ENCODE measurements at places on chromosomes 6 and 20.

GRCh38 chr6:38350942-38351341 lies 288.8 kb downstream of the BTBD9 start:
- no peak for DNase-seq

DNA sequence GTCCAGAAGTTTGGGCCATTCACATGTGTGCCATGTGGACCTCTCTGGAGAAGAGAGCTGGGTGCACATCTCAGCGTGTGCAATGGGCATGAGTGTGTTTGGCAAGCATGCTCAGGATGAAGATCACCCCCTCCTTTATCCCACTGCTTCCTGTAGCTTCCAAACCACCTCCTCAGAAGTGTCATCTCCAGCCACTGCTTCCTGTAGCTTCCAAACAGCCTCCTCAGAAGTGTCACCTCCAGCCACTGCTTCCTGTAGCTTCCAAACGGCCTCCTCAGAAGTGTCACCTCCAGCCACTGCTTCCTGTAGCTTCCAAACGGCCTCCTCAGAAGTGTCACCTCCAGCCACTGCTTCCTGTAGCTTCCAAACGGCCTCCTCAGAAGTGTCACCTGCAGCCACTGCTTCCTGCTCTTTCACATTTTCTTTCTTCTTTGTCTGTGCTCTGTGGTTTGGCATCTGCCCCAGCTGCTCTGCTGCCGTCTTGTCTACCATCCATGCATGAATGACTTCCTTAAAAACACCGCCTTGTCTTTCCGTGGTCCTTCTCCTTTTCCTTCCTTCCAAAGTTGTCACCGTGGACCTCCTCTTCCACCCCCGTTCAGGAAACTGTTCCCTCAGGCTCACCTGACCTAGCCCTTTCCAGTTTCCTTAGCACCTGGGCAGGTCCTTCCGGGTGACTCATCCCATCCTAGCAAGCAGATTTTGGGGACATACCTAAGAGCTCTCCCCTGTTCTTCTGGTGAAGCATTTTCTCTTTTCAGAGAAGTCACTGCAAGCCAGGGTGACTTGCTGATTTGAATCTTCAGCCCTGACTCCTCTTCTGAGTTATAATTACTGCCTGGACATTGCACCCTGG lies 43.5 kb upstream of the TIAM2 start:
- DNase-seq: peak; percentile 41

DNA sequence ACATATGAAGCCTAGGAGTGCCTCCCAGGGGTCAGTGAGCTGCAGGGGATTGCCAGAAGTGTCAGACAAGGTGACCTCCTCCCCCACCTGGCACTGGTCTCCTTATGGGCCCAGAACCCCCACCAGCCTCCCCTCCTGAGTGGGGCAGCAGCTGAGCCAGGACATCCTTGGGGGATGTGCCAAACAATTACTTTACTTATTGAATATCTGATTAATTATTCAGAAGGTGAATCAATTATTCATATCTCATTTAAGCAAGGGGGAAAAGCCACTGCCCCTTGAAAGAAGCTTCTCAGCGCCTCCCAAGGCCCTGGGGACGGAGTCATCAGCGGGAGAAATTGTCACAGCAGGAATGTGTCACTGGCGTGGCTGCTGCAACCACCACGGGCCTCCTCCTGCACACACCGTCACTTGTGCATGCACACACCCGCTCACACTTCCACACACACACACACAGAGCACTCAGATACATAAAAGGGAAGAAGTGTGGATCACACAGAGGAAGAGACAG lies 123.4 kb upstream of the MAFB start:
- DNase-seq: no peak

GRCh38 chr20:50520222-50520880 lies 10.2 kb downstream of the PTPN1 start:
- DNase-seq: peak; percentile 61

- DNase-seq: no peak
Observed at GRCh38 chr6:11236076-11236750, 3.7 kb upstream of the NEDD9 start.

GRCh38 chr20:38170219-38170825 lies 5.3 kb upstream of the TGM2 start:
- DNase-seq: no peak

- no peak for DNase-seq
Observed at GRCh38 chr6:53825532-53826321, 30.9 kb downstream of the LRRC1 start.

DNA sequence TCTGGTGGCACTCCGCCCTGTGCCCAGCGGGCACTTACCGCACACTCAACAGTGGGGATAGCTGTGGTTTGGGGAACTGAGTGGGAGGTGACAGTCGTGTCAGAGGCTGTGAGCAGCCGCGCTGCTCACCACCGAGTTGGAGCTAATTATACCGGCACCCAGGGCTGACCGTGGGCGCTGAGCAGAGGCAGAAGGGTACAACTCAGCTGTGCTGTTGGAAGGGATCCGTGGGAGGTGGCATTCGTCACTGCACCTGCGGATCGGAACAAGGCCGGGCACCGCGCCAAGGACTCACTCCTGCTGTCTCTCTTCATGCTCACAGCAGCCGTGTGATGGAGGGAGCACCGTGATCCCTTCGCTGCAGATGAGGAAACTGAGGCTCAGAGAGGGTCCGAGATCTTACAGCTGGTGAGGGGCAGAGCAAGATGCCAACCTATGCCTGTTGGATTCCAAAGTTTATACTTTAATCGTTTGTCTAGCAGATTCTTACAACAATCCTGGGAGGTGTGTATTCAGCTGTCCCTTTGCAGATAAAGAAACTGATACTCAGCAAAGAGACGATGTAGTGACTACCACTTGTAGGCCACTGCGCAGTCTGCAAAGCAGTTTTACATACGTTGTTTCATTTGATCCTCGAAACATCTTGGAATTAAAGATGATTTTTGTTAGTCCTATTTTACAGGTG lies 713 bp upstream of the ELMO2 start:
- peak; percentile 69 for DNase-seq

- DNase-seq: peak; percentile 35
Observed at GRCh38 chr20:48007351-48007750, 222.1 kb upstream of the SULF2 start.

DNA sequence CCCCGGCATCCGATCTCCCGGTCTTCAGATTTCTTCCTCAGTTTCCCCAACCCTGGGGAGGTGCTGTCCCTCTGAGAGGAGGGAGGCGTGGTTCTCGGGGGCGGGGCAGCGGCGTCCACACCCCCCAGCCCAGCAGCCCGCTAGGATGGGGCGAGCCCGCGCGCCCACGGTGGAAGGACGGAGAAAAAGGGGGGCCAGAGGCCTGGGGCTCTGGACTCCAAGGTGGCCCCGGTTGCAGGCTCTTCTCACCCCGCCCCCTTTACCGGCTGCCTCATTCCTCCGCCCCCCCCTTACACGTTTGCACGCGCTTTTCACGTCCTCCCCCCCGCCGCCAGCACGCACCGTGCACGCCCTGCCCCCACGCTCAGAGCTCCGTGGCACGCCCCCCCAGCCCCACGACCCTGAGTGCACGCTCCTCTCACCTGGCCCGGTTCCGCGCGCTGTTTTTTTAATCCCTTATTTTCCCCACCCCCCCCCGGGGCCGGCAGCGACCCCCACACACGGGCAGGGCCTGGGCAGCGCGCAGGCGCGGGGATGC lies 402 bp downstream of the ZBTB12 start:
- DNase-seq: peak; percentile 82

DNA sequence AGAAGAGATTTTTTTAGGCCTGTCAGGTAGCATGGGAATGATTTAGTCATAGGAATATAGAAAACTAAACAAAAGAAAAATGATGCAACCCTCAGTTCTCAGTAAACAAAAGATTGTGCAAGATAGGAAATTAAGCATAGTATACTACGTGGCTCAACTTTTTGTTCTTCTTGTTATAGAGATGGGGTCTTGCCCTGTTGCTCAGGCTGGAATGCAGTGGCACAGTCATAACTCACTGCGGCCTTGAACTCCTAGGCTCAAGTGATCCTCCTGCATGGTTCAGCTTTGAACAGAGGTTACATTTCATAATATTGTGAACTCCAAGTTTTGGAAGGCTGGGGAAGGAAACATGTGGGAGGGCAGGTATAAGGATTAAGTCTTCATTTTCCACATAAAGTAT lies 28.5 kb downstream of the SLX4IP start:
- DNase-seq: no peak

Measured in hematopoietic multipotent progenitor cell treated with erythropoietin and hydrocortisone succinate and interleukin-3 and kit ligand, for 6 days (in vitro differentiated cells).